ENCODE measurements at places on chromosomes 6 and 20.

DNA sequence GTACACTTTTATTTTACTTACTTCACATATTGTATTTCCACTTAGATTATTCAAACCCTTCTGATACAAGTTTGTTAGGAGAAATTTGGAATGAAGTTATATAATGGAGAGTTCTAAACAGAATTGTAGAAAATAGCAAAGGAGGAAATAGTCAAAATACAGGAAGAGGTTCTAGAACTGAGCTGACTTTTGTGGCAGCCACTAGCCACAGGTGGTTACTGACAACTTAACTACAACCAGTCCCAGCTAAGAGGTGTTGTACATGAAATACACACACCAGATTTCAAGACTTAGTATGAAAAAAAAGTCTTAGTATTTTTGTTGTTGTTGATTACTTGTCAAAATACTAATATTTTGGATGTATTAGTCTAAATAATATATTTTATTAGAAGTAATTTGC lies 727.4 kb upstream of the CITED2 start:
- DNase-seq = no peak

DNA sequence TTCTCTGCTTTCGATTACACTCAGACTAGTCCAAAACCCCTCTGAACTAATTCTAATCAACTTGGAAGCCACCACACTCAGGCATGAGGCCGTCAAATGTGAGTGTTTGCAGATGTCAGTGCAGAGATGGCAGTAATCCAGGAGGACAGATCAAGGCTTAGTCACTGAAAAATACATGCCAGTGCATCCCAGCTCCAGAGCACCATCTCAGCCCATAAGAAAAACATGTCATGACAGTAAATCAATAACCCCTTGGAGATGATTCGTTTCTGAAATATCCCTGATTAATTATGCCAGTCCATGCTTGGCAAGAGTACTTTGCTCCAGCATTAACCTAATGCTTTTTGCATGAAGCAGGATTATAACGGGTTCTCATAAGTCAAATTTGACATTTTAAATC lies 179.5 kb downstream of the ADAT2 start:
- no peak for DNase-seq

- no peak for DNase-seq
Observed at GRCh38 chr6:26362836-26363220, 2.2 kb upstream of the BTN3A2 start.

DNA sequence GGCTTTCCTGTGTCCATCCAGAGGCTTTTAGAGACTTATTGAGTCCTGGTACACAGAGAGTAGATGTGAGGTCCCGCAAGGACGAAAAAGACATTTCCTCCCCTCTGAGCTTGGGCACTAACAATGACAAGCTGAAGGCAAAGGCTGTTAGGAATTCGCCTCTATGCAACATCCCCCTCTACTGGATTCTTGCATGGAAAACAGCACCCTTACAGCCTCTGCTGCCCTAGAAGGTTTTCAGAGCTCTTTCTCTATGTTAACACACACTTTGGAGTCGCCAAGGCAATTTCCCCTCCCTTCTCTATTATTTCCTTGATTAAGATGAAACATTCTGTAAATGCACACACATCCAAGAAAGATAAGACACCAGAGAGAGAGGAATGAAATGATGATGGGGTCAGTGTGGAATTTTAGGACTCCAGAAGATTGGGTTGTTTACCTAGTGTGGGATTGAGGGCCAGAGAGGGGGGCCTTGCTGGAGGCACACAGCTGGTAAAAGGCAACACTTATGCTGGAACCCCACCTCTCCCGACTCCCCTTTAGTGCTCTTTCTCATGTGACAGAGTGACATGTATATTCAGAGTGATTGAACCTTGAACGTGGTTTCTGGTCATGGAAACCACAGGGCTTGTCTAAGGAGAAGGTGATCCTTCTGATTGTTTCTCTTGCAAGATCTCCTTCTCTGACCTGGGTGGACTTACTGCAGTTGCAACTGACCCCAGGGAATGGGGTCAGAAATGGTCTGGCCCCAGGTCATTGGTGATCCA lies 300.7 kb downstream of the CLIC5 start:
- DNase-seq = peak; percentile 72

DNA sequence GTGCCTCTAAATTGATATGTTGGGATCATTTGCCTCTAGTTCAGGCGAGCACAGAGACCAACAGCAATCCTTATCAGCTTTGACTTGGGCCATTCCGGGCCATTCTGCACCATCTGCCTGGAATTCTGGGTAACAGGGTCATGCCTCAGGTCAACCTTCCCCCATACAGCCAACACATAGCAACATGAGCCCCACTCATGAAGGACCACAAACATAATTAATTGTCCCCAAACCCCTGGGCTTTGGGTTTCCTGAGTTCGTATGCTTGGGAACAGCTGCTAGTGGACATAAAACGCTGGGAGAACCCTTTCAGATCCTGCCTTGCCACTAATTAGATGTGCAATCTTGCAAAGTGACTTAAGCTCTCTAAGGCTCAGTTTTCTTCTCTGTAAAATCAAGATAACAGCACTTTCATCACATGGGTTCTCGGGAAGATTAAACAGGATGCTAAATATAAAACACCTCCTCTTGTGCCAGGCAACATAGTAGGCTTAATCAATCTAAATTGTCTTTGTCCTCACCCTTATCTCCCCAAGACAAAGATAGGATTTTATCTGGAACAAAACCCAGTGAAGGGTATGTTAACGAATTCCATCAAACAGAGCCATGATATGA lies 426.5 kb downstream of the CD83 start:
- peak; percentile 26 for DNase-seq

GRCh38 chr6:46756469-46757213 lies 9.9 kb downstream of the ANKRD66 start:
- peak; percentile 39 for DNase-seq

- DNase-seq = no peak
Observed at GRCh38 chr6:168585441-168585840, 144.5 kb downstream of the SMOC2 start.

DNA sequence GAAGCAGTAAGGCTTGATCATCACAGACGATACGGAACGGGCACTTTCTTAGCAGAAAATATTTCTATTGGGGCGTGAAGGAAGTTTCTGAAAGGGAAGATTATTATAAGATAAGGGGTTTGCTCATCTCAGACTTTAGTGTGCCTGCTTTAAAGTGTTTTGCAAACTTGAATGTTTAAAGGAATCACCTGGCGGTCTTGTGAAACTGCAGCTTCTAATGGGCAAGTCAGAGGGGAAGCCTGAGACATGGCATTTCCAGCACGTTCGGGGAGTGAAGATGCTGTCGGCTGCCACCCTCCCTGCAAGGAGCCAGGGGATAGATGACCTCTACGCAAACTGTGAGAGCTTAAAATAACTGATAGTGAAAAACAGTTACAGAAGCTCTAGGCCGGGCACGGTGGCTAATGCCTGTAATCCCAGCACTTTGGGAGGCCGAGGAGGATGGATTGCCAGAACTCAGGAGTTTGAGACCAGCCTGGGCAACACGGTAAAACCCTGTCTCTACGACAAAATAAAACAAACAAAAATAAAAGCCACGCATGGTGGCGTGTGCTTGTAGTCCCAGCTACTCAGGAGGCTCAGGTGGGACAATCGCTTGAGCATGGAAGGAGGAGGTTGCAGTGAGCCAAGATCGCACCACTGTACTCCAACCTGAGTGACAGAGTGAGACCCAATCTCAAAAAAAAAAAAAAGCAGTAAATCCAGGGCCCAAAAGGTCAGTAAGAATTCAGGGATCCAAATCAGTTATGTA lies 2.3 kb upstream of the KIF16B start:
- DNase-seq = no peak

GRCh38 chr20:5511505-5511904 lies 194.8 kb upstream of the PROKR2 start:
- DNase-seq = no peak

GRCh38 chr6:106895703-106896040 lies 78.9 kb downstream of the CD24 start:
- DNase-seq = no peak

DNA sequence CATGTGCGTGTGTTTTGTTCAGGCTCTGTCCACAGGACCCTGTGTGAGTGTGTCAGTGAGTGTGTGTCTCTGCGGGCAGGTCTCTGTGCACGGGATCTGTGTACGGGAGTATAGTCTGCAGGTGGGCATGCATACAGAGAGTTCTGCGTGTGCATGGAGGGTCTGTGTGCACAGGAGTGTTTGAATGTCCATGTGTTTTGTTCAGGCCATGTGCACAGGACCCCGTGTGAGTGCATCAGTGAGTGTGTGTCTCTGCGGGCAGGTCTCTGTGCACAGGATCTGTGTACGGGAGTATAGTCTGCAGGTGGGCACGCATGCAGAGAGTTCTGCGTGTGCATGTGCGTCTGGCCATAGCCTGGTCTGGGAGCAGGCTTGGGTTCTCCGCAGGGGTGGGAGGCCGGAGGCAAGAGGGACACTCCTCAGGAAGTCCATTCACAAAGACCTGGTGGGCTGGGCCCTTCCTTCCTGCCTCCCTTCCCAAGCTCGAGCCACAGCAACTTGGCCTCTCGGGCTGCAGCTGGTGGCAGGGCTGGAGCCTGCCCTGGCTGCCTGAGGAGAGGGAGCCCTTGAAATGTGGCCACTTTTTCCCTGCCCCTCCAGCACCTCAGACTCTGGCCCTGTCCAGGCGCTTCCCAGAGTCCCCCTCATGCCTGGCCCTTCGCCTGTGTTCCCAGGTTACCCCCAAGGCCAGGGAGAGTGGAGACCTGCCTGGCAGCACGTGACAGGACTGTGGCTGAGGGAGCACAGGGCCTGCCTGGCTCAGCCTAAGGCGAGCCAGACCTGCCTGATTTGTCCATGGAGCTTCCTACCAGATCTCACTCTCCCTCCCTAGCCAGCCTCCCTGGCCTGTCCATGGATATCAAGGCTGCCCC lies 6.8 kb downstream of the HSPA12B start:
- no peak for DNase-seq

GRCh38 chr20:61120595-61121515 lies 131.2 kb upstream of the CDH4 start:
- peak; percentile 49 for DNase-seq

GRCh38 chr6:169164451-169164850 lies 89.2 kb downstream of the THBS2 start:
- peak; percentile 44 for DNase-seq

DNA sequence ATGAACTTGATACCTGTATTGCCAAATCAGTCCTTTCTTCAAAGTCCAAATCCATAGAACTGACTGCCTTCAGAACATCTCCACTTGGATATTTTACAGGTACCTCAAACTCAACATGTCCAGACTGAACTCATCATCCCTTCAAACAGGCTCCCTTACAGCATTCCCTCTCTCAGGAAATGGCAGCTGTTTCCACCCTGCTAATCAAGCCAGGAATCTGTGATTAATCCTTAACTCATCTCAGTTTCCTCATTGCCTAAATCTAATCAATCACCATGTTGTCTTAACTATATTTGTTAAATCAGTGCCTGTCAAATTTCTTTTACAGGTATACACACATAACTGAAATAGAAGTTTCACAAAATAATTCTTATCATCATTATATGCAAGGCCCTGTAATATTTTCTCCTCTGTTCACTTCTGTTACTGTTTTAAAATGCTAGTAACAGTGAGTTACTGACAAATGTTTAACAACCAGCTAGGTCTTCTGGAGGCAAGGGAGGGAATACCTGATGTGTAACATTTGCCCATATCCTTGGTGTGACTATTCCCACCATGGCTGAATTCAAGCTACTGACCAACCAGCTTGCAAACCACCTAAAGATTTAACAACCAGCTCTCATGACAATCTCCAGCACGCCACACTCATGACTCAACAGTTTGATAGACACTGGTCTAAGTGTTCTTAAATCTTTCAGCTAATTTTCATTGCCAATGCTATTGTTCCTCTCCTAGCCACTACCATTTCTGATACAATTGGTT lies 124.9 kb downstream of the ADAT2 start:
- no peak for DNase-seq

- DNase-seq = peak; percentile 8
Observed at GRCh38 chr6:156107624-156108101, 652.0 kb upstream of the NOX3 start.

DNA sequence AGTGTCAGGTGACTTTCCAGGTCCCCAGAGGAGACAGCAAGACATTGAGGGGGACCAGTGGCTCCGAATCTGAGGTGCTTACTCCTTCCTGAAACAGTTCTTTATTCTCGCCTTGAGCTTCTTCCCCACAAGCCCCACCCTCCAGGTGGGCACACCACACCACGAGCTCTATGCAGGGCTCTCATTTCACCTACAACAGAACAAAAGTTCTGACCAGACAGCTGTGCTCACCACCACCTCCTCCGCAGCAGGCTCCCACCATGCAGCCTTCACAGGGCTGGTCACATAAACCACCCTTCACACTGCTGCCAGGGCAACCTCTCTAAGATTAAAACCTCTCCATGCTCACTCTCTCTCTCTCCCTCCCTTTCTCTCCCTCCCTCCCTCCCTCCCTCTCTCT lies 384.5 kb upstream of the ARID1B start:
- DNase-seq = no peak

GRCh38 chr6:15793288-15793687 lies 130.5 kb upstream of the DTNBP1 start:
- DNase-seq = peak; percentile 58

- no peak for DNase-seq
Observed at GRCh38 chr6:11328613-11329247, 96.3 kb upstream of the NEDD9 start.

GRCh38 chr6:108596956-108597355 lies 36.2 kb downstream of the FOXO3 start:
- no peak for DNase-seq

DNA sequence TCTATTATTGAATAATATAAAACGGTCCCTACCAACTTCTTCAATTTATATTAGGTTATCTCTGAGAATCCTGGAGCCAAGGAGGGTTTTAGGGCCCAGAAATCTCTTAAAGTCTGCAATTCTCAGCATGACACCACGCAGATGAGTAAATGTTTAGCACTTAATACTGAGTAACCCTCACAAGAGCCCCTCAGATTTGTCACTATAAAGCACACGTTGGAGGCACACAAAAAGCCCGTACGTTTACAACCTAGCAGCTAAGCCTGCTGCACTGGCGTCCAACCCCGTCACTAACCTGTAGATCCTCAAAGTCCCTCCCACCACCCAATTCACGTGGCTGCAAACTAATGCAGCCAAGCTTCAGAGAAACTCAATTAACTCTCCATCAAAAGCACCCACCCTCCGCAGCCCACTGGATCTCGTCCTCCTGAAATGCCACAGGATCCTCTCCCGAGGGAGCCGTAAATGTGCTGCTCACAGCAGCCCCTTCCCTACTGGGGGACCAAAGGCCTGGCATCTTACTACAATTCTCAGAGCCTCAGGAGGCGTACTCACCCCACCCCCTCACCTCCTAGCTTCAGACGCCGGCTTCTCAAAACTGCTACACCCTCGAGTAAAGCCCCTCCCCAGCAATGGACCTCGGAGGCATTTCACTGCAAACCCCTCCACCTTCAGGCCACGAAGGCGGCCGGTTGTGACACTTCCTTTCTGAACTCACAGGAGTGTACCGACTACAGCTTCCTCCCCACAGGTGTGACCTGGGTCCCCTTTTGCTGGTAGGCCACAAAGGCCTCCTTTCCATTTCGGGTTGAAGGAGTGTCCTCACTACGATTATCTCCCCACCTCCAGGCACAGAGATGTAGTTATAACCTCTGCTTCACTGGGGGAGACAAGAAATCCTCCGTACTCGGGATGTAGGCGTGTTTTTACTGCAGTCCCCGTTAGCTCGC lies 909 bp downstream of the CPNE1 start:
- DNase-seq = peak; percentile 62

- no peak for DNase-seq
Observed at GRCh38 chr20:52978851-52979250, 6.7 kb downstream of the TSHZ2 start.
